ENCODE measurements at places on chromosomes 7 and 10.

DNA sequence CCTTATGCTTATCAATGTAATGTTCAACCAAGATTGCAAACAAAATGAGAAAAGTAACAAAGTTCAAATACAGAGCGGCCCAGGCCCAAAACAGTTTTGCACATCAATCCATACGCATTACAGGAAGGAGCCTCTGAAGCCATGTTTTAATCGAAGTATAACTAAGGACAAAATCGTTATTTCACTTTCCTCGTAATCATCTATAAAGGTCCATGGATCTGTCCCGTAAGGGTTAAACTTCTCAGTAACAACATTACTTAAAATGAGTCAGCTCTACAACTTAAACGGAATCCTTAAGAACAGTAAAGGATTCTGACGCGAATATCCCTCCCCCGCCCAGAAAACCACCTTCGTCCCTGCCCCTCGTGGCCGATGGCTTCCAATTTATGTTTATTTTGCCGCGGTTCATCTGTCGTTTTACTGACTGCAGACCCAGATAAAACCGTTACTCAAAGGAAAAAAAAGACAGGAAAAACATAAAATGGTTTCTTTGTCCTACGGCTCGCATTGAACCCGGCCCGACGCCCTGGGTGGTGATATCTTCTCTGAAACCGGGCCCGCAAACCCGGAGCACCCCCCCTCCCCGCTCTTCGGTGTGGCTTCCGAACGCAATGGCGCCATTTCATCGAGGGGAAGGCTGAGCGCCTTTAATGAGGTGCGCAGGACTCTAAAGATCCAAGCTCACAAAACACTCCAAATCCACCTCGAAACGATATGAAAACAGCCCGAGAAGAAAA lies 1.1 kb downstream of the HNRNPA2B1 start:
- peak; percentile 58 for DNase-seq

DNA sequence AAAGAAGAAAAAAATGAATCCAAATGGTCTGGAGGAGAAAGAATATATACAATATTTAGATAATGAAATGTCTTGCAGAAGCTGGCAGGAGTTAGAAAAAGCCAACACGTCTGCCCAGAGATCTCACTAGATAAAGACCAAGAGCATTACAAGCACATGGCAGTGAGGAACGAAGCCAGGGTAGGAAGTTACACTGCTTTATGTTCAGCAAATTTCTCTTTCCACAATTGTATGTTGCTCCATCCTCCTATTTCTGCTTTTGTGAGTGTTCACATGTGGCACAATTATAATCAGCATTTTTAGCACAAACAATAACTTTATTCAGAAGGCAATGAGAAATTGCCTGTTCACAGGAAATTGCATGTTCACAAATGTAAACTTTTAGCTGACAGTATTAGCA lies 53.7 kb downstream of the LRRC17 start:
- DNase-seq = no peak

GRCh38 chr10:50807851-50808776 lies 68.4 kb downstream of the ASAH2B start:
- no peak for DNase-seq

- no peak for DNase-seq
These were observed 256.9 kb upstream of the MTPN start for GRCh38 chr7:136234040-136234439.

- DNase-seq = no peak
These were observed 508.5 kb downstream of the RPS24 start for GRCh38 chr10:78542141-78542489.

DNA sequence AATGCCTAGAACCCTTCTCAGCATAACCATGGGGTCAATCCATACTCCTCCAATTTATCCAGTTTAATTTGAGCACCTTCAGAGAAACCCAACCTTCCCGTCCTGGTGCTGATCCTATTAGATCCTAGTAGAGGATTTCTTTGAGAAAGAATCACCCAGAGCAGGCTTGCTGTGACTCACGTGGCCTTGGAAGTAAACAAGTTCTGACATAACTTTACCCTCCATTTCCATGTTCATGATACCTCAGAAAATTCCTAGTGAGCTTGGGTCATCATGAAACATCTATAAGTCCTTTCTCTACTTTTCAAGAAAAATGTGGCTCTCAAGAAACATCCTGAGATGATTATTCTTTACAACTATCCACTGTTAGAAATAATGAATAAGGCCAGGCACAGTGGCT lies 71.7 kb downstream of the PRLHR start:
- no peak for DNase-seq

- no peak for DNase-seq
These were observed 69.7 kb downstream of the PRSS58 start for GRCh38 chr7:142188154-142188553.

DNA sequence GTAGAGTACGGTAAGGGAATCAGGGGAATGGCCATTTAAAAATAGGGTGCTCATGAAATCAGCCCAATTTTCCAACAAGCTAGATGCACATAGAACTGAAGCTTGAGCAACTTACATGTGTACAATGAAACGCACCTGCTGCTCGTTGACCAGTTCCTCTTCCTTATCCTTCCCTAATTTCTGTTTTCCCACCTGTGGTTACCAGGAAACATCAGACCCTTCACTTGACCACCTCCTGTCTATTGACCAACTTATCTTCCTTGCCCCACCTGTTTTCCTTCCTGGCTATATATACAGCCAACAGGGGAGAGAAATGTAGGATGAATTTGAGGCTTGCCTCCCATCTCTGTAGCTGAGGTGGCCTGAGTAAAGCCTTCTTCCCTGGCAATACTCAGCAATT lies 37.8 kb upstream of the RAPGEF5 start:
- DNase-seq = no peak

DNA sequence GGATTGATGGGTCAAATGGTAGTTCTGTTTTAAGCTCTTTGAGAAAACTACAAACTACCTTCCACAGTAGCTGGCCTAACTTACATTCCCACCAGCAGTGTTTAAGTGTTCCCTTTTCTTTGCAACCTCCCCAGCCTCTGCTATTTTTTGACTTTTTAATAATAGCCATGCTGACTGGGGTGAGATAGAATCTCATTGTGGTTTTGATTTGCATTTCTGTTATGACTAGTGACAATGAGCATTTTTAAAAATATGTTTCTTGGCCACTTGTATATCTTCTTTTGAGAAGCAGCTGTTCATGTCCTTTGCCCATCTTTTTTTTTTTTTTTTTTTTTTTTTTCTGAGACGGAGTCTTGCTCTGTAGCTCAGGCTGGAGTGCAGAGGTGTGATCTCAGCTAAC lies 155.2 kb upstream of the BMPER start:
- DNase-seq = no peak

DNA sequence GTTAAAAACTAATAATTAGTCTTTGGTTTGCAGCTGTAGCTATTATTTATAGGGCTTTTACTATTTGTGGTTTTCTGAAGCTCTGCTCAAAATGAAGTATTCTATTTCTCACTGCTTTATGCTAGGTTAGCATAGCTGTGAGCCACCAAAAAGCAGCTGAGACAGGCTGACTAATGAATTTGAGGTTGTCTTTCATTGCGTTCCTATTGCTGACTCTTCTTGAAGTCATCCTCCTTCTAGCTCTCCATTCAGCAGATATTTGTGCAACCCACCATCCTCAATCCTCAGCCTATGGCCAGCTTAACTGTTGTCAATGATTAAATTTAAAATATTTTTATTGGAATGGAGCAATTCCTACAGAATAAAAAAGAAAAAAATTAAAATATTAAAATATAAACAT lies 2.1 kb upstream of the RALA start:
- no peak for DNase-seq

- no peak for DNase-seq
These were observed 44.4 kb downstream of the MCU start for GRCh38 chr10:72736176-72736827.

- DNase-seq = no peak
These were observed 124.3 kb upstream of the UNC5B start for GRCh38 chr10:71088054-71088453.

DNA sequence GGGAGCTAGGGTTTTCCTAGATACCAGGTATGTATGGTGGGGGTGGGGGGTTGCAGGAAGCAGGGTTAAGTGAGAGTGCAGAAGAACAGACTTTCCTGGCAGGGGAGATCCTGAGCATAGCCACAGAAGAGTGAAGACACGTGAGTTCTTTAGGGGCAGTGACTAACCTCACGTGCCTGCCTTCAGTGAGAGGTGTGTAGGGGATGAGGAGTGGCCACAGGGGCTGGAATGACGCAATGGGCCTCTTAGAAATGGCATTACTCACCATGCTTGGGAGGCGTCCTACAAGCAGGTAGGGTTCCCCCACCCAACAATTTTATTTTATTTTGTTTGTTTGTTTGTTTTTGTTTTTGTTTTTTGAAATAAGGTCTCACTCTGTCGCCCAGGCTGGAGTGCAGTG lies 698.6 kb upstream of the NRP1 start:
- no peak for DNase-seq

DNA sequence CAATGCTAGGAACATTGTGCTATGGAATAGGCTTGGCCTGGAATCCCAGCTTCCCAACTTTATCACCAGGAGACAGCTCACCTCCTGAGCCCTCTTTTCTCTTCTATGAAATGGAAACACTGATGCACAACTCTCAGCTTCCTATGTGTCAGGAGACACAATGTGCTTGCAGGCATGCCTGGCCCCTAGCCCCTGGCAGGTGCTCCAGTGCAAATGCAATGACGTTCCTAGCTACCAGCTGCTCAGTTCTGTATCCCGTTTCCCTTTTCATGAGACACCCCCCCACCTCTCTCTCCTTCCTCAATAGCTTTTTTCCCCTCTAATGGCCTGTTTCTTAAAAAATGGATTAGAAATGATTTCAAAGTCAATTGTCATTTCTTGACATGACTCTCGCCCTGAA lies 30.7 kb downstream of the HABP2 start:
- no peak for DNase-seq

DNA sequence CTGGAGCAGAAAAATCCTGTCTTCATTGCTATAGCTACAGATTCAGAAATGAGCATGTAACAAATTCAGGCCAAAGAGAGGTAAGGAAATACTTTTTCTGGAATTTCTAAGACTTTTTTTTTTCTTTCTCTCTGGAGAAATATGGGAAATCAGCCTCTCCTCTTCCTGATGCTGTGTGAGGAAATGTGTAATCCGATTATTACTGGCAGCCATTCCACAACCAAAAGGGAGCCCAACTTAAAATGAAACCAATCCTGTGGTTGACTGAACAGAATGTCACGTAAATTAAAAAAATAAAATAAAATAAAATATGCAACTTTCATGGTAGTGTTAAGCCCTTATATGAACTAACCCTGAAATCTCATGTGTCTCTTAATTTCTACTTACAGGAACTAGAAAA lies 10.7 kb upstream of the POT1 start:
- DNase-seq = no peak

DNA sequence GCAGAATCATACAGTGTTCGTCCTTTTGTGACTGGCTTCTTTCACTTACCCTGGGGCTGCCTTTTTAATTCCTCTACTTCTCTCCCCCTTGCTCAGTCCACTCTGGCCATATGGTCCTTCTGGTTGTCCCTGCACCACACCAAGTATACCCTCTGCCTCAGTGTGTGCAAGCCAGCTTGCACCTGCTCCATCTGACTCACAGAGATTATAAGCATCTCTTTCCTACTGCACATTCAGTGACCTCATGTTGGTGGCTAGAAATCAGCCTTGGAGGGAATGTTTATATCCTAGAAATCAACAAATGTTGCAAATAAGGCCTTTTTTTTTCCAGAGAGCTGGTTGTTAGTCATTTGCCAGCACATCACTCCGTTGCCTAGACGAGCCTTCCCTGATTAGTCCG lies 67.5 kb upstream of the C10orf90 start:
- DNase-seq = no peak

GRCh38 chr10:85317827-85318226 lies 989.4 kb downstream of the CCSER2 start:
- no peak for DNase-seq

GRCh38 chr7:31211281-31211680 lies 129.2 kb downstream of the NEUROD6 start:
- no peak for DNase-seq

DNA sequence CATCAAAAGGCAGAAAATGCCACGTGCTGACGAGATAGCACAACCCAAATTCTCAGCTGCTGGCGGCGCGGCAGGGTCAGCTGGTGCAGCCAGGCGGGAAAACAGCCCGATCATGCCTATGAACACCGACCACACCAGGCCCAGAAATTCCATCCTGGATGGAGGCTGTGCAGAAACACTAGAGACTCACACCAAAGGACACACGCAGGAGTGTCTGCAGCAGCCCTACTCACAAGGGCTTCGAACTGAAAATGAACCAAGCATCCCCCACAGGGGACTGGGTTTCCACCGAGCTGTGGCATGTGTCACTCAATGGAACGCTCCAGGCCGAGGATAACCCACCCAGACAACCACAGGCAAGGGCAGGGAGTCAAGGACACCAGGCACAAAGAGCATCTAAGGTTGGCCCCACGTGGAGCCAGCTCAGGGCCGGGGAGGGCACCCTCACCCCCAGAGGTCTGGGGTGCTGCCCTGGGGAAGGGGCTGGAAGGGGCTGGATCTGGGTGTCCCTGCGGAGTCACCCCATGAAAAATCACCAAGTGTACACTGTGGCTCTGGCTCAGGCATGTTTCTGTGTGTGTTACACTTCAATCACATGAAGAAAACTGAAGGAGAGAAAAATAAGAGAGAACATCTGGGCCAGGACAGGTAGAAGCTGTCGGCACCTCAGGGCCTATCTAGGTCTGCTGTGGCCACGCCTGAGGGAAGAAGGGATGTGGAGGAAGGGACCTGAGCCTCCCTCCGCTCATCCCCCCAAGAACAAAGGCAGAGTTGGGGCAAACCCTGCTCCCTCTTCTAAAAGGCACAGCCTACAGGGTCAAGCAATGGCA lies 33.0 kb downstream of the RASGEF1A start:
- no peak for DNase-seq

DNA sequence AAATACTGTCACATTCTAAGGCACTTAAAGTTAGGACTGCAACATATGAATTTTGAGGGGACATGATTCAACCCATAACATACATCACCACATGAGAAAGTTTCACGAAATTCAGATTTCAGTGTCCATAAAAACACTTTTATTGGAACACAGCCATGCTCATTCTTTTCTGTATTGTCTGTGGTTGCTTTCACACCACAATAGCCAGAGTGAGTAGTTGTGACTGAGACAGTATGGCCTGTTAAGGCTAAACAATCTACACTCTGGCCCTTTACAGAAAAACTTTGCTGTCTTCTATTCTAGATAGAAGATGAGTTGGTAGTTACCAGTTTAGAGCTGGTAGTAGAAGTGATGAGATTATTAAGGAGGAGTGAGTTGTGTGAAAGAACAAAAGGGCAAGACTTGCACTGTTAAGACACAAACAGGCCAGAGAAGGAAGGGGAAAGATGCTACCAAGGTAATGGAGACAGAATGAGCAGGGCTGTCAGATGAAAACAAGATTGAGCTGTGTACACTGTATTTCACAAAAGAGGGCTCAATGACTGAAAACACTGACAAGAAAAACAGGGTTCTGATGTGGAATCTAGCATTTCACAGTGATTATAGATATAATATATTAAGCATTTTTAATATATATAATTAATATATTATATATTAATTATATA lies 108.6 kb downstream of the PPP1R3A start:
- no peak for DNase-seq
